CD4-positive, alpha-beta memory T cell (primary cell): ENCODE measurements at places on chromosomes 13 and 19.

DNA sequence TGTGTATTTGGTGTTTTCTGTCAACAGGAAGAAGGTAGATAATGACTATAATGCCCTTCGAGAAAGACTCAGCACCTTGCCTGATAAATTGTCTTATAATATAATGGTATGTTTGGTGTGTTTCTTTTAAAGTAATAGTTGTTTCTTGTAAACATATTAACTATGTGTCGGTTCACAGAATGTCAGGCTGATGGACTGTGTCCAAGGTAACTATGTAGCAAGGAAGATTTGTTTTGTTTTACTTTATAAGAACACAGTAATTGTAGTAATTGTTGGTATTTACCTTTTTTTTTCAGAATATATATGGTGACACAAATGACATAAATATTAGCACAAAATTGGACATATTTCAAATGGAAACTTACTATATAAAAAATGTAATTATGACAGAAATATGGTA lies 43.2 kb downstream of the URI1 start:
- no peaks in the 10 kb centered on the region for H3K27me3 ChIP-seq
- H3K4me3 ChIP-seq = no peak overlapping the region
- DNase-seq = no peak
- H3K27ac ChIP-seq = no peak overlapping the region
- H3K4me1 ChIP-seq = peaks cover 19% of the 10 kb centered on the region
- H3K36me3 ChIP-seq = peaks cover 8% of the 10 kb centered on the region

GRCh38 chr19:41755328-41755913 lies at the start of gene CEACAM6:
CEACAM6 (plus strand) TSS chr19:41755530; CDS start chr19:41755639, 109 bp downstream.
- no peak for DNase-seq
- H3K36me3 ChIP-seq = no peaks in the 10 kb centered on the region
- peaks cover 3% of the 10 kb centered on the region for H3K4me1 ChIP-seq

DNA sequence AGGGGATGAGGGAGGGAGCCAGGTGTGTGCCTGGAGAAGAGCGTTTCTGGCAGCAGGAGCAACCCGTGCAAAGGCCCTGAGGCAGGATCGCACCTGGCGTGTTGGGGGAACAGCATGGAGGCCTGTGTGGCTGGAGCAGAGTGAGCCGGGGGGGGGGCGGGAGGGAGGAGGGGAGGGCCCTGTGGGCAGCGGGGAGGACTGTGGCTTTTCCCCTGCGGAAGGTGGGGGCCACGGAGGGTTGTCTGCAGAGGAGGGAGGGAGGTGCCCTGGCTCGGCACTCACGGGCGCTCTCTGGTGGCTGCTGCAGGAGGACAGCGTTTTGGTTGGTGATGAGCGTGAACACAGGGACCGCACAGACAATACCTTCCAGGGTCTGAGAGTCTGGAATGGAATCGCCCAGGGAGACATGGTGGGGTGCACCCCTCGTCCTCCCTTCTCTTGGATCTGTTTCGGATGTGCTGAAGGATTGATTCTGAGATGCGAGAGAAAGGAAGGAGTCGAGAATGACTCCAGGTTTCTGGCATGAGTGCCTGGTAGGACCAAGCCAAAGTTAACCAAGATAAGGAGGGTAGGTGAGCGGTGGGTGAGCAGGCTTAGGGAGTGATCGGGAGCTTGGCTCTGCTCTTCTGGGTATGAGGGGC lies 6.5 kb downstream of the RAB11B start:
- H3K27me3 ChIP-seq = no peaks in the 10 kb centered on the region
- H3K4me1 ChIP-seq = peaks cover 20% of the 10 kb centered on the region
- no peak overlapping the region for H3K27ac ChIP-seq
- peaks cover 11% of the 10 kb centered on the region for H3K36me3 ChIP-seq

GRCh38 chr13:114315074-114315785 lies 927 bp downstream of the CHAMP1 start:
- peaks cover 63% of the 10 kb centered on the region for H3K4me1 ChIP-seq
- peaks cover 3% of the 10 kb centered on the region for H3K36me3 ChIP-seq

- H3K4me3 ChIP-seq = no peak overlapping the region
- peaks cover 8% of the 10 kb centered on the region for H3K4me1 ChIP-seq
- no peaks in the 10 kb centered on the region for H3K27me3 ChIP-seq
- no peak for DNase-seq
Measured at GRCh38 chr19:4814625-4815425, 16.7 kb downstream of the TICAM1 start.

DNA sequence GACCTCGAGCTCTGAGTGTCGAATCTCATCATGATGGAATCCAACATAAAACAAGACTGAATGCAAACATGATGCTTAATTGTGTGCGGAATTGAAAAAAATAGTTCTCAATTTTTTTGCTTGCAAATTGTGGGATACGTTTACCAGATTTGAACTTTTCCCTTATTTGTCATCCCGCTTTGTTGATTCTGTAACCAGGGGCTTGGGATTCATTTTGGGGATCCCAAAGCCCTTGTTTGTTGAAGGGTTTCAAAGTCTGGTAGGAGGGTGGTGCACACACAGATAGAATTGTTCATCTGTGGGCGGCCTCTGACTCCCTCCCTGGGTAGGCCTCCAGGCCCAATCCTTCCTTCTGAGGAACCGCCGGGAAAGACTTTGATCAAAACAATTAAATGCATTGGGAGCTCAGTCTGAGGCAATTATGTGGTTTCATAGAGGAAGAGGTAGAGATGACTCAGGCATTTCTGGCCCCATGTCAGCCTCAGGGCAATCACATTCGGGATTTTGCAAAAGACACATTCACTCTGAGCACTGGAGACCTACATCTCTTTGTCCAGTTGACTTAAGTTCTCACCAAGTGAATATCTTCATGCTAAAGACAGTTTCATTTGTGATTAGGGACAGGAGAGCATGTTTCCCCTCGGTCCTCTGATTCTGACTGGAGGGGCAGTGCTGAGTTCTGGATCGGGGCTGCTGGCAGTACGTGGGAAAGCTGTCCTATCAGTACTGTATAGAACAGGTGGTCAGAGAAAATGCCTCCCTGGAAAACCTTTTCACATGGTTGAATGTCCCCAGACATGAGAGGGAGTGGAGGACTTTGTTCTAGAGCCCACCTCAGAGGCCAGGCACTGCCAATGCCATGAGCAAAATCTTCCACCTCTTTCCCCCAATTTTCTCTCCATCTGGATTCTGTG lies 27.8 kb upstream of the IGFL4 start:
- no peaks in the 10 kb centered on the region for H3K4me1 ChIP-seq
- no peak overlapping the region for H3K27ac ChIP-seq
- no peaks in the 10 kb centered on the region for H3K36me3 ChIP-seq
- no peak overlapping the region for H3K4me3 ChIP-seq
